ENCODE measurements at places on chromosomes 1 and 21.

DNA sequence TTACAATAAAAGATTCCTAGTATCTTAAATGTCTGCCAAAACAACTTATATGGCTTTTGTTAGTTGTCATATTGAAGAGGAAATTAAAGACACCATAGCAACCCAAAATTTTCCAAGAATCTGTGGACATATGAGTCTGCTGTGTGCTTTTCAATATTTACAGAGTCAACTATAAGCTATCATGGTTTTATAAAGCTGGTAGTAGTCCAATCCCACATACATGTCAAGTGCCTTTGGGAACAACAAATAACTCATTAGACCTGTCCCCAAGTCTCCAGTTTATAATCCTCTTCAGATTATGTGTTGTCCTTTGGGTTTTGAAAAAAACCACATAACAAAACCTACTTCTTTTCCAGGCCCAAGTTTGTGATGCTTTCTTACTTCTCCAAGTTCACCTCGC, 293.8 kb upstream of the USP25 start:
- DNase-seq = no peak
- no peak overlapping the region for H3K27ac ChIP-seq
- no peaks in the 10 kb centered on the region for H3K27me3 ChIP-seq

DNA sequence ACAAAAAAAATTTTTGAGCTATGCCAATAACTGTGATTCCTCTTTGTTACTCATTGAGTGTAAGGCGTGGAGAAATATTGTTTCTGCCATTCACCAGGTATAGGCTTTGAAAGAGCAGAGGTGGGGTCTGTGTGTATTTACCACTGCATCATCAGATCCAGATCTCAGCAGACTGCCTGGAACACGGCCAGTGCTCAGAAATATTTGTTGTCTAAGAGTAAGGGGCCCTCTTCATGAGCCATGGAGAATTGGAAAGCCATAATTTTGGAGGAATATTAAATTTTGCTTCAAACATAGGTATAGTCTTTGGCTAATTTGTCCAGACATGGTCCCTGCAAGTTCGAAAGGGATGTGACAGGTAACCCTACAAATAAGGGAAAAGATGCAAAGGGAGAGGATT, 231.3 kb upstream of the IRF2BP2 start:
- no peaks in the 10 kb centered on the region for H3K36me3 ChIP-seq
- no peak overlapping the region for H3K4me3 ChIP-seq
- peak overlapping the region; percentile 58 for H3K27ac ChIP-seq
- no peaks in the 10 kb centered on the region for H3K27me3 ChIP-seq
- H3K4me1 ChIP-seq = peaks cover 31% of the 10 kb centered on the region

- no peaks in the 10 kb centered on the region for H3K27me3 ChIP-seq
- no peaks in the 10 kb centered on the region for H3K36me3 ChIP-seq
- no peak for DNase-seq
- no peak overlapping the region for H3K4me3 ChIP-seq
These were observed 116.9 kb upstream of the SLC35F3 start for GRCh38 chr1:233787599-233787998.

GRCh38 chr1:222750651-222751050, 13.6 kb downstream of the FAM177B start:
- no peak overlapping the region for H3K4me3 ChIP-seq
- no peak for DNase-seq
- H3K27ac ChIP-seq = no peak overlapping the region
- H3K27me3 ChIP-seq = no peaks in the 10 kb centered on the region

DNA sequence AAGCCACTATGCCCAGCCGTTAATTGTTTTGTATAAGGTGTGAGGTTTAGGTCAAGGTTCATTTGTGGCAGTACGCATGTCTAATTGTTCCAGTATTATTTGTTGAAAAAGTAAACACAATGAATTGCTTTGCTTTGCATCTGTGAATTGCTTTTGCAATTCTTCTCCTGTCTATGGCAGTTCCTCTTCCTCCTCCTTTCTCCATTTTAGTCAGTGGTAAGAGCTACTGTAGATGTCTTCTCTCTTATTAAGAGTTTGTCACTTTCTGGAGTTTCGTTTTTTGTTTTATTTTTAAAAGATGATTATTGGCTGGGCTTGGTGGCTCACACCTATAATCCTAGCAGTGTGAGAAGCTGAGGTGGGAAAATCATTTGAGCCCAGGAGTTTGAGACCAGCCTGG, 29.2 kb downstream of the C1orf185 start:
- H3K4me1 ChIP-seq = no peaks in the 10 kb centered on the region
- H3K27ac ChIP-seq = no peak overlapping the region
- no peak overlapping the region for H3K4me3 ChIP-seq
- peaks cover 18% of the 10 kb centered on the region for H3K27me3 ChIP-seq
- DNase-seq = no peak

- no peaks in the 10 kb centered on the region for H3K36me3 ChIP-seq
- no peak for DNase-seq
- H3K4me3 ChIP-seq = no peak overlapping the region
- H3K4me1 ChIP-seq = no peaks in the 10 kb centered on the region
- no peak overlapping the region for H3K27ac ChIP-seq
- H3K27me3 ChIP-seq = no peaks in the 10 kb centered on the region
These were observed 908.2 kb upstream of the ADGRL2 start for GRCh38 chr1:80892539-80892938.

DNA sequence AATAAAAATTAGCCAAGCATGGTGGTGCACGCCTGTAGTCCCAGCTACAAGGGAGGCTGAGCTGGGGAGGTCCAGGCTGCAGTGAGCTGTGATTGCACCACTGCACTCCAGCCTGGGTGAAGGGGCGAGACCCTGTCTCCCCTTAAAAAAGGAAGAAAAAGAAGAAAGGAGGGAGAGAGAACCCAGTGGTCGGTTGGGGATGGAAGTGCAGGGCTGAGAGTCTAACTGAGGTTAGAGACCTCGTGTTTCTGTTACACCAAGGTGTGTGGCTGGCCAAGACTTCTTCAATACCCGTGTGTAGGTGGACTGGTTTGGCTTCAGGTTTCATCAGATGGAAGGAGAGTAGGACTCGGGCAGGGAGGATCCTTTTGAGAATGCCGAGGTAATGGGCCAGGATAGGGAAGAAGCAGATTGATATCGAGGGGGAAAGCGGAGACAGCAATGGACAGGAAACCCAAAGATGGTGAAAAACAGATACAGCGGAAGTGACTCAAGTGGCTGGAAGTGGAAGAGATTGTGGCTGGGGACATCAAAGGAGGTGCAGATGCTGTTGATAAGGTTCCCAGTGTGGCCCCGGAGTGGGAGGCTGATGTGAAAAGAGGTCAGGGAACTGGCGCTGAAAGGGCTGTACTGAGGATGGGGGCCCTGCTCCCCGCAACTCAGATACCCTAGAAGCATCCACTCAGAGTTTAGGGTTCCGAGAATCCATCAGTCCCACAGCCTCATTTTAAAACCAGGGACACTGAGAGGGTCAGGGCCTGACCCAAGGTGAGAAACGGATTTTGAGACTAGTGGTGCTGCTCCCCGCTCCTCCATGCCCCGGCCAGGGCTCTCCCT, 681 bp upstream of the UBXN10 start:
- no peaks in the 10 kb centered on the region for H3K36me3 ChIP-seq
- peaks cover 30% of the 10 kb centered on the region for H3K27me3 ChIP-seq
- peak overlapping the region; percentile 49 for H3K27ac ChIP-seq
- H3K4me1 ChIP-seq = peaks cover 12% of the 10 kb centered on the region
- DNase-seq = no peak
- H3K4me3 ChIP-seq = peak overlapping the region; percentile 44

- peaks cover 39% of the 10 kb centered on the region for H3K27me3 ChIP-seq
- no peaks in the 10 kb centered on the region for H3K4me1 ChIP-seq
- H3K36me3 ChIP-seq = no peaks in the 10 kb centered on the region
- DNase-seq = no peak
- H3K4me3 ChIP-seq = no peak overlapping the region
These were observed 398.4 kb downstream of the PRDM2 start for GRCh38 chr1:14098294-14098913.

- peaks cover 38% of the 10 kb centered on the region for H3K4me1 ChIP-seq
- H3K36me3 ChIP-seq = no peaks in the 10 kb centered on the region
- H3K27me3 ChIP-seq = no peaks in the 10 kb centered on the region
- H3K27ac ChIP-seq = peak overlapping the region; percentile 94
These were observed 10.0 kb upstream of the FAAP20 start for GRCh38 chr1:2204415-2205190.

DNA sequence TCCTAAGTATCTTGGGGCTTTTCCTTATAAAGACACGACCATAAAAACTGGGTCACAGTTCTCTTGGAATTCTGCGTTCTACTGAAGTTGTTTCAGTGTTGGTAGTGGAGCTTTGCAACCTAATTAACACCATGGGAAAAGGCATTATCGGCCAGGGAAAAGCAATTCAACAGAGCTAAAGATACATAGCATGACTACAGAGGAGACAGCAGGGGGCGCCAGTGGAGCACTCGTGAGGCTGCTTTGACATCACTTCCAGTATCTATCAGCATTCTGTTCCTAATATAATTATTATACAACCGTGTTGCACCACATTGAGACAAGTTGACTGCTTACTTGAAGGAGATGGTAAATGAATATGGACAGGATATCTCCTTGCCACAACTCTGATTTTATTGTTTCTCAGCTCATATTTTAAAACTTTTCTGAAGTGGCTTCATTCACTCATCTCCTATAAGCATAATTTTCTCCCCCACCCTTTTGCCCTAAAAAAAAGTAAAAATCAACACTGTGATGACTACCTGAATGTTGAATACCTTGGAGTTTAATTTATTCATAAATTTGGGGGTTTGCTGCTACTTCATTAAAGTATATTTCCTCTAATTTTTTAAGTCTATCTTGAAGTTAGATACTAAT, 39.4 kb downstream of the ZP4 start:
- no peaks in the 10 kb centered on the region for H3K4me1 ChIP-seq
- no peaks in the 10 kb centered on the region for H3K36me3 ChIP-seq
- no peak for DNase-seq
- H3K27ac ChIP-seq = no peak overlapping the region
- H3K27me3 ChIP-seq = no peaks in the 10 kb centered on the region

DNA sequence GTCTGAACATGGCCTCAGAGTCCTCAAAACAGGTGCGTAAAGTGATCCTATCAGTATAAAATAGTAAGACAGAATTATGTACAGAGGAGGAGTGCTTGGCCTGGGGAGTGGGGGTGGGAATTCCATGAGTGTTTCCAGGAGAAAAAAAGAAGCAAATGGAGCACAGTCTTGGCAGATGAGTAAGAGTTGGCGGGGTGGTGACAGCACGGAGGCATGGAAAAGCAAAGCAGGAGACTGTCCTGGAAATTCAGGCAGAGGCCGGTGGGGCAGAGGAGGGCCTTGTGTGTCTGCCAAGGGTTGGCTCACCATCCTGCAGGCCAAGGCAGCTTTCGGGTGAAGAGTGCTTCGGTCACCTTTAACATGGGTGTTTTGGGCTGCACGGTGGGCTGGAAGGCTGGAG, 63.4 kb downstream of the OPTC start:
- peaks cover 48% of the 10 kb centered on the region for H3K4me1 ChIP-seq
- no peaks in the 10 kb centered on the region for H3K27me3 ChIP-seq
- peak overlapping the region; percentile 96 for H3K27ac ChIP-seq
- peak; percentile 77 for DNase-seq
- H3K36me3 ChIP-seq = no peaks in the 10 kb centered on the region
- peak overlapping the region; percentile 36 for H3K4me3 ChIP-seq

DNA sequence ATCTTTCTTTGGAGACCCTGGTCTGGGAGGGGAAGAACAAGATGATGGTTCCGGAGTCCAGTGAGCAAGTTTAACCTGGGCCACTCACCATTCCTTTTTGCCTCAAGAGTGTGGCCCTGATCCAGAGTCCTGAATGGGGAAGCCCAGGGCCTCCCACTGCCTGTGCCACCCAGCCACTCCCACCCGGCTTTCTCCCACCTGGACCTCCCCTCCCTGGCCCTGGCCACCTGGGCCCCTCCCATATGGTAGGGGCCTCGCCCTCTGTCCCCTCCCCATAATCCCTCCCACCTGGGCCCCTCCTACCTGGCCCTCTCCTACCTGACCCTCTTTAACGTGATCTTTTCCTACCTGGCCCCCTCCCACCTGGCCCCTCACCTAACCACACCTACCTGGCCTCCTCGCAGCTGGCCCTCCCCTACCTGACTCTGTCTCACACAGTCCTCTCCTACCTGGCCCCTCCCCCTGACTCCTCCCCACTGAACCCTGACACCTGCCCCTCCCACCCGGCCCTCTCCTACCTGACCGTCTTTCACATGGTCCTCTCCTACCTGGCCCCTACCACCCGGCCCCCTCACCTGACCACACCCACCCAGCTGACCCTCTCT, 220.7 kb upstream of the VAMP3 start:
- no peaks in the 10 kb centered on the region for H3K36me3 ChIP-seq
- H3K4me3 ChIP-seq = no peak overlapping the region
- peaks cover 16% of the 10 kb centered on the region for H3K4me1 ChIP-seq
- H3K27me3 ChIP-seq = no peaks in the 10 kb centered on the region

GRCh38 chr1:109050228-109050995, 8.5 kb upstream of the WDR47 start:
- H3K27ac ChIP-seq = no peak overlapping the region
- no peaks in the 10 kb centered on the region for H3K4me1 ChIP-seq
- H3K36me3 ChIP-seq = no peaks in the 10 kb centered on the region
- H3K4me3 ChIP-seq = no peak overlapping the region

DNA sequence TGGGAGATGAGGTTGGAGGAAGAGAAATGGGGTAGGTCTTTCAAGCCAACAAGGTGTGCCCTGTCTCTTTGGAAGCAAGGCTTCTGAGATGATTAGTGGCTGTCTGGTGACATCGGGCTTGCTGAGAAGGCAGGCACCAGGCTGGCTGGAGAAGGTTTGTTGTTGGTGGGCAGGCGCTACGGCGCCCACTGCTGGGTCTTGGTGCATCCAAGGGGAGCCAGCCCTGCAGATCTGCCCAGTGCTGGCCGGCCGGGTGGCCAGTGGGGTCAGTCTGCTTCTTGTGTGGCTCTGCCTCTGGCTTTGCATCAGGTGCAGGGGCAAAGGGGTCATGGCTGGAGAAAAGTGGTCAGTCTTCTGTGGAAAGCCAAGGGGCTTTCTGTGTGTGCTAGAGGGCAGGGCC, 126.2 kb downstream of the TLR5 start:
- no peaks in the 10 kb centered on the region for H3K36me3 ChIP-seq
- no peak overlapping the region for H3K4me3 ChIP-seq
- peak overlapping the region; percentile 85 for H3K27ac ChIP-seq
- peaks cover 40% of the 10 kb centered on the region for H3K4me1 ChIP-seq
- DNase-seq = no peak

GRCh38 chr21:33198346-33199099, 31.2 kb upstream of the IFNAR2 start:
- H3K27me3 ChIP-seq = no peaks in the 10 kb centered on the region
- H3K4me1 ChIP-seq = peaks cover 43% of the 10 kb centered on the region
- no peaks in the 10 kb centered on the region for H3K36me3 ChIP-seq
- peak overlapping the region; percentile 59 for H3K27ac ChIP-seq
- H3K4me3 ChIP-seq = no peak overlapping the region
- DNase-seq = peak; percentile 38

- H3K27ac ChIP-seq = no peak overlapping the region
- H3K27me3 ChIP-seq = no peaks in the 10 kb centered on the region
- DNase-seq = no peak
- peaks cover 100% of the 10 kb centered on the region for H3K36me3 ChIP-seq
- H3K4me3 ChIP-seq = no peak overlapping the region
- no peaks in the 10 kb centered on the region for H3K4me1 ChIP-seq
These were observed 33.9 kb downstream of the LDLRAD2 start for GRCh38 chr1:21845646-21846641.

- H3K4me3 ChIP-seq = no peak overlapping the region
- H3K36me3 ChIP-seq = no peaks in the 10 kb centered on the region
- H3K27me3 ChIP-seq = no peaks in the 10 kb centered on the region
- H3K4me1 ChIP-seq = no peaks in the 10 kb centered on the region
- no peak for DNase-seq
These were observed 49.3 kb upstream of the NEK2 start for GRCh38 chr1:211724687-211725196.

- no peaks in the 10 kb centered on the region for H3K27me3 ChIP-seq
- H3K36me3 ChIP-seq = peaks cover 3% of the 10 kb centered on the region
- no peak overlapping the region for H3K4me3 ChIP-seq
- DNase-seq = no peak
- no peak overlapping the region for H3K27ac ChIP-seq
These were observed 14.2 kb upstream of the SRSF4 start for GRCh38 chr1:29195881-29196291.

Data from heart right ventricle (tissue), 16 donors.